Activated CD4-positive, alpha-beta T cell treated with anti-CD3 and anti-CD28 coated beads for 24 hours (primary cell): ENCODE measurements at places on chromosomes 1 and 21.

DNA sequence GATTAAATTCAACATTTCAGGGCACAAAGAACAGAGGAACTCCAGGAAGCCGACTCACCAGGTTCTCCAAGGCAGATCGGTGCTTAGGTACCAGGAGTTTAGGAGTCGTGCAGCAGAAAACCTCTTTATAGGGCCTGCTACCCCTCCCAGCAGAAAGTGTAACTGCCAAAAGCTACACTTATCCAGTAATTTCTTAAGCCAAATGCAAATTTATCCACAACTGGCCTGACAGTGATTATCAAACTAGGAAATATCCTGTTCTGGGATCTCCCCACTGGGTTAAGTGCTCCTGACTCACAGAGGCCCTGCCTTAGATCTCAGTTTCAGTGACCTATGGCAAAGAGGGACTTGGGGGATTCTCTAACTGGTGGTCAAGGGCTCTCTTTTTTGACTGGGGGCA, at the start of gene SPRR2F:
TSS of gene SPRR2F (minus strand) at position 101 of the 400 bp plus-strand sequence. CDS start 783 bp downstream, outside the sequence.
- no peak for DNase-seq

DNA sequence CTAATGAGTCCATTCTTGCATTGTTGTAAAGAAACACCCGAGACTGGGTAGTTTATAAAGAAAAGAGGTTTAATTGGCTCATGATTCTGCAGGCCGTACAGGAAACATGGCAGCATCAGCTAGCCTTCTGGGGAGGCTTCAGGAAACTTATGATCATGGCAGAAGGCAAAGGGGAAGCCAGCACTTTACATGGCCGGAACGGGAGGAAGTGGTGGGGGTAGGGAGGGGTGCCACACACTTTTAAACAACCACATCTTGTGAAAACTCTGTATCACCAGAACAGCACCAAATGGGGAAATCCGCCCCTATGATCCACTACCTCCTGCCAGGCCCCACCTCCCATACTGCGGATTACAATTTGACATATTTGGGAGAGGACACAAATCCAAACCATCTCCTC, 43.9 kb downstream of the NOS1AP start:
- no peak for DNase-seq

DNA sequence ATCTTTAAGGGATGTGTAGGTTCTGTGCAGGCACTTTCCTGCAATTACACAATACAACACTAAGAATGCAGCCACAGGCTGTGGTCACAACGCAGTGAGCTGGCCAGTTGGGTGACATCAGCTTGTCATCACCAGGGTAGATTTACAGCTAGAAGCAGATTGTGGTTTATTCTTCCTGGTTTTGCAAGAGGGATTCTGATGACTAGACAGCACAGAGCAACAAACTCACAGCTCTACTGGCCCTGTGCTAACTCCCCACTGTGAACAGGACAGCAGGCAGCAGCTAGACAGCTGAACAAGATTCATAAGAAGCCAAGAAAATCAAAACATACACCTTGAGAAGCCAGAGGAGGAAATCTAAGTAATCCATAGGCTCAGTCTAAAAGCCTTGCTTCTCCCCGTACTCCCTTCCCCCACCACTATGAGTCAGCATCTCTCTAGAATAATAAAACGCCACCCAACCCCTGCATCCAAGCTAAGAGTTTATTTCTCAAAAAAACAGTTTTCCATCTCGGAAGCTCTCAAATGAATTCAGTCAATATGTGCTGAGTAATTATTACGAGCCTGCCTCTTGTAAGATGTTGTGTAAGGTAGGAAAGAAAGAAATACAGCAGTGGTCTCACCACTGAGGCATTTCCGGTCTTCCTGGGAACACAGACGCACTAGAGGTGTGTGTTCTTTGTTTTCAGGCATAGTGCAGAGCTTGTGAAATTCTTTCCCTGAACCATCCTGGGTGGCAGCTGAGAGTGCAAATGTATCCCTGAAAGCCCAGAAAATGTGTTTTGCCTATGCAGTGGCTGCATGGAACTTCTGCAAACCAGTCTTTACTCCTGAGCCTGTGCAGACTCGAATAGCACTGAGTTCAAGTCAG, 162.8 kb downstream of the NTPCR start:
- DNase-seq, result no peak

- DNase-seq, result no peak
Observed at GRCh38 chr1:14507262-14507661, 91.2 kb upstream of the KAZN start.

DNA sequence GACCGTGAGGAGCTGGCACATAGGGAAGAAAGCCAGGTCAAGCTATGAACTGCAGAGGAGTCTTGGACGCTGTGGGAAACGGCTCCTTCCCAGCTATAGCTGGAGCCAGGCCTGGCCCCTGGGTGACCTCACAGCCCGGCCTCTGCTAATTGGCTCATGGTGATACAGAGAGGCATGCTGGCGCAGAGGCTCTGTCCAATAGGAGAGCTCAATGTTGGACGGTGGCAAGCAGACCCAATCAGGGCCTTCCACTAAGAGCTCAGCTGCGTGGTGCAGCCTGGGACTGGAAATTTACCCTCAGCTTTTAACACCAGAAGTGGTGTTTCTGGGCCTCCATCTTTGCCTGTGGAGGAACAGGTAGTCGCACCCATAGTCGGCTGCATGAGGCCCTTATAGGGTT, 64.4 kb upstream of the GRHL3 start:
- DNase-seq, result no peak

DNA sequence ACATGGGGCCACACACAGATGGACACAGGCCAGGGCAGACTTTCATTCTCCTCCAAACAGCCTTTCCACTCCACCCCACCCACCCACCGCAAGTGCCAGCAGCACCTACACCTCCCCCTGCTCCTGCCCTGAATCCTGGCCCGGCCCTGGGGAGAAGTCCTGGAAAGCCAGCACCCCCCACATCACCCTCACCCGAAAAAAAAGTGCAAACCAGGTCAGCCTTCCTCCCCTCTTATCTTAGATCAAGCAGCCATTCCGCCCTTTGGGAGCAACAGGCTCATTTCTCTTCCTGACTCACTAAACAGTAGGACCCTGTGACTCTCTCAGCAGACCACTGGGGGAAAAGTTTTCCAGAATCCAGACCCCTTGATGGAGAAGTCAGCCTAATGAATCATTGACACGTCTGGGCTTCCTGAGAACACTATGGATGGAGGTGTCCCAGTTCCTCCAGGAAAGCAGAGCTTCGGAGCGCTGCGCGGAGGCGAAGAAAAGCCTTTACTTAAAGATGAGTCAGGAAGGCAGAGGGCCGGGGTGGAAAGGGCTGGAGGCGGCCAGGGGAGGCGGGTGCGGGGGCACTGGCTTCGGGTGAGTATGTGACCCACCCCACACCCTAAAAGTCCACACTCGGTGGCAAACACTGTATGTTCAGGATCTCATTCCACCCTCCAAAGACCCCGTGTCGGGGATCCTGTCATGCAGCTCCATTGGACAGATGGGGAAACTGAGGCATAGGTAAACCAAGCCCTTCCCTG, 588.7 kb downstream of the MATN1 start:
- no peak for DNase-seq

DNA sequence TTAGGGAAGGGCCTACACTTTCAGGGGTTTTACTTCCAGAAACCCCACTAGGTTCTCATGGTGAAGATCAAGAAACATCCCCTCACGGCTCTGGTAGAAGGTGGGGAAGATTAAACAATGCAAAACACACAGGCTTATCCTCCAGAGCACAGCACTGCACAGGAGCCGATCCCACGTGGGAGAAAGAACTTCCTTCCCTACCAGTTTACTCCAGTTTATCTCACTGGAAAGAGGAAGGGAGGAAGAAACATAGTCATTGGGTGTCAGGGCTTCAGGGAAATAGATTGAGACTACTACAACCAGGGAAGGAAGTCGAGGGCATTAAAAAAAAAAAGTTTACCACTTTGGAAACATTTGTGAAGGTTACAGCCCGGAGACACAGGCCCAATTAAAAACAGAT, 164.4 kb downstream of the NTPCR start:
- DNase-seq, result no peak

DNA sequence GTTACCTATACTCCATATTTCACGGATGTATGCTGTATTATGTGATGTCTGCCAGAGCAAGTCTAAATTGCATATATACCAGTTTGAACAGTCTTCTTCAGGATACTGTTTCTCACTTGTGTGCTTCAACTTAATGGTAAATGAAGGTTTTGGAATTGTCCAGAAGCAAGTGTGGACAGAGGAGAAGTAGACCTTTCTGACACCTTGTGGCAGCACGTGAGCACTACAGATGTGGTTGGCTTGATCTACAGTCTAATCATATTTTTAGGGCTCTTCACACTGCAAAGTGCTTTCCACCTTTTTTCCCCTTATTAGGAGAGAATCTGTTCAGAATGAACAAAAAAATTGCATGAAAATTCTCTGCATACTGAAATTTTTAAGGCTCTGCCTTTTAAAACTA, 10.9 kb downstream of the MORC3 start:
- DNase-seq, result peak; percentile 20

DNA sequence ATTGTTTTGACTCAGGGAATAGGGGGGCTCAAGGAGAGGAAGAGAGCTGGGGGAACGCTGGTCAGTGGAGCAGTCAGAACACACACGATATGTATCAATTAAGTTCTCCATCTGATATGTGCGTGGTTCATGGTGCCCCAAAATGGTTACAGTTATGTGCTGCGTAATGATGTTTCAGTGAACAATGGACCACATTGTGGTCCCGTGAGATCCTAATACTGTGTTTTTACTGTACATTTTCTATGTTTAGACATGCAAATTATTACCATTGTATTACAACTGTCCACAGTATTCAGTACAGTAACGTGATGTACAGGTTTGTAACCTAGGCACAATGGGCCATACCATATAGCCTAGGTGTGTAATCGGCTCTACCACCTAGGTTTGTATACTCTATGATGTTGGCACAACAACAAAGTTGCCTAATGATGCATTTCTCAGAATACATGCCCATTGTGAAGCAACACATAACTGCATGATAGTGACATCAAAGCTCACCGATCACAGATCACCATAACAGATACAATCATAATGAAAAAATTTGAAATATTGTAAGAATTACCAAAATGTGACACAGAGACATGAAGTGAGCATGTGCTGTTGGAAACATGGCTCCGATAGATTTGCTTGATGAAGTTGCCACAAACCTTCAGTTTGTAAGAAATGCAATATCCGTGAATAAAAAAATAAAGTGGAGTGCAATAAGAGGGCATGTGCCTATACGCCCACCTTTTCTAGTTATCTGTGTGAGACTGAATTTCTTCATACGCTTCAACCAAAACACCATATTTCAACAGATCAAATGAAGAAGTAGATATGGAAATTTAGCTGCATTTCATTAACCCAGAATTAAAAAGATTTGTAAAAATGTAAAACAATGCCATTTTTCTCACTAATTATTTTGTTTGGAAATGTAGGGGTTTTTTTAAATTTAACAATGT, 14.8 kb upstream of the TMEM54 start:
- DNase-seq, result no peak

GRCh38 chr1:169245706-169246105, 121.9 kb downstream of the NME7 start:
- DNase-seq, result no peak

- DNase-seq, result no peak
Observed at GRCh38 chr1:185421485-185422107, 104.6 kb upstream of the IVNS1ABP start.

DNA sequence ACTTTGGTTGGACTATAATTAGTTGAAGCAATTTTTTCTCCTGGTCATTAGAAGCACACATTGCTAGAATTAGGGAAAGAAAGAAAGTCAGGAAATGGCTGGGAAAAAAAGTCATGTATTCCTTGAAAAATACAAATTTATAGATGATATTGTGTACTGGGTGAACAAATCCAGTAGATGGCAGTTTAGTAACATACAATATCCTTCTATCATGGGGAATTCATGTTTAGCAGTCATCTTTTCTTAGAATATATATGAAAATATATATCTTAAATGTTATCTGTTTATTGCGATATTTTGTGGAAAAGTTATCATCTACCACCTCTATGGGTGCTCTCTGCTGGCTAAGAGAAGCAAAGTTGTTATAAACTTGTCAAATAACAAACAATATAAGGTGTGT, 13.1 kb upstream of the ZRANB2 start:
- DNase-seq, result no peak

DNA sequence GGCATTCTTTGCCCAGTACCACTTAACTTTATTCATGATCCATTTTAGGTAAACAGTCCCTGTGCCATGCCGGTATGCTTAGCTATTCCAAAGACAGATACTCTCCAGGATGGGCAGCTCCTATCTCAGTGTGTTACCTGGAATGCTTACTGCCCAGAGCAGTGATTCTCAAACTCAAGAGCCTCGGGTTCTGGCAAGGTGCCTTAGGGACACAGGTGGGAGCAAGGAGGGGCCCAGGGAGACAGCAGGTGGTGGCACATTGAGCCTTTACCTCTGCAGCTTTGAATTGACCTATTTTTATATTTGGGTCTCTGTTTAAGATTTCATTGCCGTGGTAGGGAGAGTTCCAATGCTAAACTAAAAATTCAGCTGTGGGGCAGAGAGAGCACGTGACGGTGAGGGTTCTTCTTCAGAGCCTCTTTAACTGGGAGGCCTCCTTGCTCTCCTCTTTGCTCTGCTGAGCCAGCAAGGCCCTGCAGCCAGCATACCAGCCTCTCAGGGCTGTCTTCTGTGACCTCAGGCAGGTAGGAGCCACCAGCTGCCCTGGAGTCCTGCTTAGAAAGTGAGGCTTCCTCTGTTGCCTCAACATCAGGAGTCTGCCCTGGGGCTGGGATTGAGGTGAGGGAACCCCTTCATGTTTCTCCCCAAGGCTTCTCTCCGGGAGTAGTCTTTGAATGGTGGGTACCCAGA, 20.2 kb downstream of the PHGDH start:
- no peak for DNase-seq

- no peak for DNase-seq
Observed at GRCh38 chr1:77484926-77485325, 197.5 kb downstream of the ZZZ3 start.

GRCh38 chr21:26804895-26805609, 40.2 kb downstream of the ADAMTS1 start:
- no peak for DNase-seq

DNA sequence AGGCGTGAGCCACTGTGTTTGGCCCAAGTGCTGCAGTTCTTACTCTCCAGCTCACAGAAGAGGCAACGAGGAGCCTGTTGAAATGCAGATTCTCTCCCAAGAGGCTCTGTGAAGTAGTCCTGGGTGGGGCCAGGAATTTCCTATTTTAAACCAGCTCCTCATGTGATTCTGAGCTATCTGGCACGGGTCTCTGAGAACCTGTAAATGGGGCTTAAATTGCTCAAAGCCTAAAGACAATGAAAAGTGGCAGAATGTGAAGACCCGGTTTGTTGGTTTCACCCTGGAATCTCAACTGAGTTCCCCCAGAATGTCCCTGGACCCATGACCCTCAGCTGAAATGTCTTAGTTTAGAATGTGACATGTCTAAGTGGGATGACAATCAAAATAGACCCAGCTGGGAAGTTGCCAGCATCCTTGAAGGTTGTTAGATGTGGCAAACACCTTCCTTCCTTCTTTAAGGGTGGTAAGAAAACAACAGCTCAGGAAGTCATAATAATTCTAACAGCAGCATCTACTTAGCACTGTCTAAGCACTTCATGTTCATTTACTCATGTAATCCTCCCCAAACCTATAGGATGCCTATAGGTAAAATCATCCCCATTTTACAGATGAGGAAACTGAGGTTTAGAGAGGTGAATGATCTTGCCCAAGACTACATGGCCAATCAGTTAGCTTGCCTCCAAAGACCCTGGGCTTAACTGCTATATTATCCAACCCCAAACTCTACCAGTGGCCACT, 20.9 kb upstream of the ATP5PO start:
- DNase-seq, result no peak

- DNase-seq, result no peak
Observed at GRCh38 chr1:2590233-2591141, 3.9 kb downstream of the PRXL2B start.

- no peak for DNase-seq
Observed at GRCh38 chr1:7921796-7922195, 18.8 kb downstream of the TNFRSF9 start.

- DNase-seq, result no peak
Observed at GRCh38 chr1:23895082-23895481, 18.1 kb downstream of the CNR2 start.
